ENCODE measurements at places on chromosomes 3 and 15.

DNA sequence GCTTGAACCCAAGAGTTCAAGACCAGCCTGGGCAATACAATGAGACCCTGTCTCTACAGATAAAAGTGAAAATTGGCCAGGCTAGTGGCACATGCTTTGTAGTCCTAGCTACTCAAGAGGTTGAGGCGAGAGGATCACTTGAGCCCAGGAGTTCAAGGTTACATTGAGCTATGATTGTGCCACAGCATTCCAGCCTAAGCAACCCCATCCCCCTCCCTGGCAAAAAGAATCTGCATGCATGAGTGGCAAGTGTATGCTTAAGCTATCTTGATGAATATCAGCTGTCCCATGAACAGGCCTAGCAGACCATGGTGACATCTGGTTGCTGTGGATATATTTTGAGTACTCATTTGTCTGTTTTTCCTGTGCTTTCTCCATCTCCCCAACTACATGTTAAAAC lies 4.7 kb downstream of the ATRIP start:
- no peak for DNase-seq

DNA sequence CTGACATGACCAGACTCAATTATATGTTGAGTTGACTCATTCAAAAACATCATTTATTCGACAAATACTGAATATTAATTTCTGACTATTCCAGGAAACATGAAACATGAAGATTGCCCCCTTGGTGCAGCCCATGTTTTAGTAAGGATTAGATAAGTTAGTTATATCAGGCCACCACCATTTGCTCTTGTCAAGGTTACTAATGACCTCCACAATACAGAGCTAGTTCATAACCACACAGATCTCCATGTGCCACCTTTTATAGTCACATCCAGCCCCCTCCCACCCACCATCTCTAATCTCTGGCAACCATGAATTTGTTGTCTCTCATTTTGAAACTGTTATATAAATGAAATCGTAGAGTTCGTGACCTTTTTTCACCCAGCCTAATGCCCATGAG lies 15.7 kb downstream of the KLHL18 start:
- DNase-seq: no peak

- DNase-seq: no peak
Measured at GRCh38 chr3:149371001-149371722, 6.3 kb downstream of the TM4SF1 start.

- no peak for DNase-seq
Measured at GRCh38 chr3:14576163-14576562, 36.0 kb upstream of the GRIP2 start.

DNA sequence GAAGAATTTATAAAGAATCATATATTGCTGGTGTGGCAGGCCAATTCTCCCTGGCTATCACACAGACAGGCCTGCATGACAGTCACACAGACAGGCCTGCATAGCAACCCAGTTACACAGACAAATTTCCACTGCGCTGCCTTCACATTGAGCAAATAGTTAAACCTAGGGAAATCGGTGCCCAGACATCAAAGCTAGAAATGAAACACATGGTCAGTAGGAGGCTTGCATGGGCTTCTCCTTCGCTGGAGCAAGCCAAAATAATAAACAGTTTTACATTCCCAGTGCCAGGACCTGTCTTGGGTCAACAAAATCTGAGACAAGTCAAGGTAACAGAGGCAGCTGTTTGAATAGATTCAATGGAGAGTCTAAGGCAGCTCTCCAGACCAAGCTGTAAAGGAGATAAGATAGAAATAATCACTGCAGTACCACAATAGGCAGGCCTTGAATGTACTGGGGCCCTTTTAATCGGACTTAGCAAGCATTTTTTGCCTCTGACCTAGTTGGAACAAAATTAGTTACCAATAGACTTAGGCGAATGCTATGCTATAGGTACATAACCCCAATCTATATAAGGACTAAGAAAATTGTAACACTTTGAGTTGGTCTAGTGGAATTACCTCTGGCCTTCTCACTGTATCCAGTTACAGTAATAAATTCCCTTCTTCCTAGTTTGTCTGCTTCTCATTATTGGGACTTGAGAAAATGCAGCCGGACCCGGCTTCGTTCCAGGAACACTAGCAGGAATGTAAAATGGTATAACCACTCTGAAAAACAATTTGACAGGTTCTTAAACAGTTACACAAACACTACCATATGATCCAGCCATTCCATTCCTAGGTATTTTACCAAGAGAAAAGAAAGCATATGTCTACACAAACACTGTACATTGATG lies 274.7 kb upstream of the UBE2E2 start:
- no peak for DNase-seq

DNA sequence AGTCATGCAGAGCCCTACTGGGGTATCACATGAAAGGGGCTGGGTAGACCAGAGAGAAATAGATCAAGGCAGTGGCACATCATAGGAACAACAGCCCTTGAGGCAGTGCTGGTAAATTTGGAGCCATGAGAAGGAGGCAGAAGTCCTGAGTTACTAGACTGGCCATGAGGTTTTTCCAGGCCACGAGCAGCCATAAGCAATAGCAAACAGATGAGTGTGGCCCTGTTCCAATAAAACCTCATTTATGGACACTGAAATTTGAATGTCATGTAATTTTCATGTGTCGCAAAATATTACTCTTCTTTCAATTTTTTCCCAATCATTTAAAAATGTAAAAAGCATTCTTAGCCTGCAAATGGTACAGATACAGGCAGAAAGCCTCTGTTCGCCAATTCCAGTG lies 28.1 kb upstream of the LRRN1 start:
- DNase-seq: no peak

DNA sequence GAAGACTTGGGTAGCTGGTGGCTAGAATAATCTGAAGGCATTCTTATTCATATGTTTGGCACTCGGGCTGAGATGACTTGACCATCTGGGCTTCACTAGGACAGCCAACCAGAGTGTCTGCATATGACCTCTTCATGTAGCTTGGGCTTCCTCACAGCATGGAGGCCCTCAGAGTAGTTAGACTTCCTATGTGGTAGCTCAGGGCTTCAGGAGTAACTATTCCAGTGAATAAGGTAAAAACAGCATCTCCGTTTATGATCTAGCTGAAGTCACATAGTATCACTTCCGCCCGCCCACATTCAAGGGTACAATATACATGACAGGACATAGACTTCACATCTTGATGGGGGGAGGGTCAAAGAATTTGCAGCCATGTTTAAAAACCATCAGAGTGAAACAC lies 18.9 kb upstream of the CMTM8 start:
- no peak for DNase-seq

- no peak for DNase-seq
Measured at GRCh38 chr15:59918994-59919951, 84.8 kb upstream of the FOXB1 start.

GRCh38 chr3:159629329-159630084 lies 359.1 kb upstream of the IL12A start:
- no peak for DNase-seq

- DNase-seq: no peak
Measured at GRCh38 chr3:87546216-87546615, 269.8 kb upstream of the POU1F1 start.

DNA sequence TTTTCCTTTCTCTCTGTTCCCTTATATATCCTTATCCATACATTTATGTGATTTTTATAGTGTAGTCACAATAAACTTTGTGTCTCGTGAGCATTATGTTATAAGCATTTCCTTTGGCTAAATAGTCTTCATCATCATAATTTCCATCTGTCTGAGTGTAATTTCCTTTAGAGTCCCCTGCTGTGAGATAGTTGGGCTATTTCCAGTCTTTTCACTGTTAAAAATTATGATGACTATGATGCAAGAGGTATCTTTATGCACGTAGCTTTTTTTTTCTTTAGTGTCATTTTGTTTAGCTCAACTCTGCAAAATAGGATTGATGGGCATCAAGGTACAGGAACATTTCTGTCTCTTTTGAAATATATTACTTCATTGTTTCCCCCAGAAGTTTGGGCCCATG lies 26.9 kb upstream of the CA12 start:
- no peak for DNase-seq
